NCI-H187 treated with DMSO at 0.1 percent for 48 hours (cell line): ENCODE measurements at places on chromosomes 16 and 17.

GRCh38 chr17:77674358-77674757 is 284.1 kb upstream of the TNRC6C start:
- DNase-seq, result no peak

GRCh38 chr16:88774544-88775393 is 10.3 kb downstream of the PIEZO1 start:
- DNase-seq, result no peak

DNA sequence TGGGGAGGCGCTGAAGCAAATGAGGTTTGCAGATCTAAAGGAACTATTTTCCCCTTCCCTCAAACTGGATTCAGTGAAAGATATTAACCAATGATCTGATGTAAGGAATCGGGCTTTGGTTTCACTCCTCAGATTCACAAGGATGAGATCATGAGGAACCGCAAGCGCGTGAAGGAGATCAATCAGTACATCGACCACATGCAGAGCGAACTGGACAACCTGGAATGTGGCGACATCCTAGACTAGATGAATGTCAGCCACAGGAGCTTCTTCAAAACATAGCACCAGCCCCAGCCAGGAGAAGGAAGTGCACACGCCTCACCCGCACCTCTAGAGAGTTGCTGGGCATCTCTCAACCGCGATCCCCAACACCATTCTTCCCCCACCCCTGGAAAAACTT is 22.5 kb downstream of the ATPAF2 start:
- DNase-seq, result no peak

- no peak for DNase-seq
Measured at GRCh38 chr17:1008008-1008761, 11.3 kb downstream of the TIMM22 start.

- DNase-seq, result no peak
Measured at GRCh38 chr17:81322271-81323082, 27.4 kb upstream of the SLC38A10 start.

DNA sequence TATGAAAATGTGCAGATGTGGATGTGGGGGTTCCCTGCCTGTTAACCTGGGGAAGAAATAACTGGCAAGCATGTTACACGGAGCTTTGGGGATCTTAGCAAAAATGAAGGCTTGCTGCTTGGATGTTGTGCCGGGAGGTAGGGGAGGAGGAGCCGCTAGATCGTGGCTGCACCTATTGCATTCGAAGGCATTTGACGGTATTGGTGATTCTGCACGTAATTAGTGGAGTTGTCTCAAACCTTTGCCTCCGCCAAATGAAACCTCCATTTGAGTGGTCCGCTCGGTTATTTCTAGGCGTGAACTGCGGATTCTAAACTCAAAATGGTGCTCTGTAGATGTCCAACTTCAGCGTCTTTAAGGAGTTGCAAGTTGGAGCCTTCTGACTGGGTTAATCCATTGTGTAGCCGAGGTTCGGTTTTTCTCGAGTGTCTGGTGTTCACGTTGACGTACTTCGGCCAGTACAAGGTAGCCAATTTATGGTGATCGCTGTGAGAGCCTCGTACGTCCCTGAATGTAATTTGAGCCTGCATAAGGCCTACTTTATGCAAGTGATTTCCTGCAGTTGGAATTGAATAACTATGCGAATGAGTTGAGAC is 1.5 kb downstream of the TNRC6C start:
- no peak for DNase-seq

DNA sequence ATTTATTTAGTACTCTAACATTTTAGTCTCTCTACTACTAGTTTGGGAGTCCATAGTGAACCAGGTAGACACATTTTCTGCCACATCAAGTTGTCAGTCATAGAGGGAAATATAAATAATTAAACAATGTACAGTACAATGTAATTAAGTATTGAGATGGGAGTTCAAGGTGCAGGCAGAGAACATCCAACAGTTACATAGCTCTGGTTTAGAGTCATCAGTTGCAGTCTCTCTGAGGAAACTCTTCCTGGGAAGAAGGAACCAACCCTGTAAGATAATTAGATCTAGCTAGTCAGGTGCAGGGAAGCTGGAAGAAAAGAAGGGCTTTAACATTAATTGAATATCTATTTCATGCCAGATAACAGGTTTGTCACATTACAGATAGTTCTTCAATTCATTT is 457.9 kb upstream of the DYNLRB2 start:
- DNase-seq, result no peak

DNA sequence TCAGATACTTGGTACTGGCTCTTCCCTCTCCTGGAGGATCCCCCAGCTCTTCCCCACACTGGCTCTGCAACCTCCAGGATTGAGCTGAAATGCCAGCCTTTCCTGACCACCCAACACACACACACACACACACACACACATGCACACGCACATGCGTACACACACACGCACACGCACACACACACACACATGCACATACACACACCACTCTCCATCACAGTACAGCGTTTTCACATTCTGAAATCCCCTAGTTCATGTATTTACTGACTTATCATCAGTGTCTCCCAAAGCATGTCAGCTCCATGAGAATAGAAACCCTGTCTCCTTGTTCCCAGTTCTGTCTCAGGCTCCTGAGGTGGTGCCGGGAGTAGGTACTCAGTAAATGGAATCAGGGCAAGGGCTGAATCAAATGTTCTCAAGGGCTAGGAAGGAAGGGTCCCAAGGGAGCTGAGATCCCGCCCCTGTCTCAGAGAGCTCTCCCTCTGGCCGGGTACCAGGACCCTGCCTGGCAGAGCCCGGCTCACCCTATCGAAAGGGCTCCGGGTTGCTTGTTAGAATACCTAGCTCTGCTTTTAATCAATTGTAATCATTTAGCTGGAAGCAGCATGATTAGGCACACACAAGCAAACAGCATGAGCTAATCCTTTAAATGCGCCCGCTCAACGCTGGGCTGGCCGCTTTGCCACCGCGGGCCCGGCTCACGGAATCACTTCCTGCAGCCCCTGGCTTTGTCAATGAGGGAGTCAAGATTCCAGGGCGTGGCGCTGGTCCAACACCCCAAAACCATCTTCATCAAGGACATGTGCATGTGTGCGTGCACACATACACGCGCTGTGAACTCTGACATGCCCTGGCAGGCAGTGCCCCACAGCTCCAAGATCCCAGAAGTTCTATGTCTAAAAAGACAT is 140.7 kb downstream of the C16orf78 start:
- DNase-seq, result no peak

- no peak for DNase-seq
Measured at GRCh38 chr16:71758293-71758760, 33.8 kb upstream of the PHLPP2 start.

GRCh38 chr16:87561200-87562105 is 40.9 kb upstream of the JPH3 start:
- no peak for DNase-seq

- no peak for DNase-seq
Measured at GRCh38 chr16:29926711-29927052, 656 bp upstream of the KCTD13 start.

GRCh38 chr17:50881182-50881581 is 15.0 kb upstream of the TOB1 start:
- no peak for DNase-seq

GRCh38 chr17:18323007-18323406 is 7.9 kb downstream of the SMCR8 start:
- DNase-seq, result no peak

DNA sequence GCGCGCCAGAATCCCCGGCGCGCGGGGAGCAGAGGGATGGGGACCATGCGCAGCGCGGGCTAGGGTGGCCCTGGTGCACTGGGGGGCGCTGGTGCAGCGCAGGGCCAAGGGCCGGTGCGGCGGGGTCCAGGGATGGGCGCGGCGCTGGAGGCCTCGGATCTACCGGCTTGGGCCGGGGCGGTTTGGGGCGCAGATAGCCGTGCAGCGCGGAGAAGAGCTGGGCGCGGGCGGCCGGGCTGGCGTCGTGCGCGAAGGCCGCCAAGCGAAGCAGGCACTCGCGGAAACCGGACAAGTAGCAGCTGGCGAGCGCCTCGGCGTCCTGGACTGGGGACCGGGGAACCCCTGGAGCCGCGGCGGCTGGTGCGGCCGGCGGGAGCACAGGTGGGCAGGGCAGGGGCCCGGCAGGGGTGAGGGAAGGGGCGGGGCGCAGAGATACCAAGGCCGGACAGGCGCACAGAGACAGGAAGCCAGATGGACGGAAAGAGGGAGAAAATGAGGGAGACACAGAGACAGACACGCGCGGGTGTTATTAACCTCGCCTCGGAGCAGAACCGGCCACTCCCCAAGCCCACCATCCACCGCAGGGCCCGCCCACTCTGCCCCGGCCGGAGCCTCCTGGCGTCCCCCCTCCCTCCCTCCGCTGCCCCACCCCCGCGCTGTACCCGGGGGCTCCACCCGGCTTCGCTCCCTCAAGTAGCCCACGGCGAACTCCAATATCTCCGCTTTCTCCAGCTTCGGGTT is 2.1 kb downstream of the HES7 start:
- DNase-seq, result no peak

GRCh38 chr17:64209983-64210382 is 53.1 kb downstream of the TEX2 start:
- DNase-seq, result no peak

GRCh38 chr17:83123896-83124801 is 44.7 kb downstream of the METRNL start:
- no peak for DNase-seq

DNA sequence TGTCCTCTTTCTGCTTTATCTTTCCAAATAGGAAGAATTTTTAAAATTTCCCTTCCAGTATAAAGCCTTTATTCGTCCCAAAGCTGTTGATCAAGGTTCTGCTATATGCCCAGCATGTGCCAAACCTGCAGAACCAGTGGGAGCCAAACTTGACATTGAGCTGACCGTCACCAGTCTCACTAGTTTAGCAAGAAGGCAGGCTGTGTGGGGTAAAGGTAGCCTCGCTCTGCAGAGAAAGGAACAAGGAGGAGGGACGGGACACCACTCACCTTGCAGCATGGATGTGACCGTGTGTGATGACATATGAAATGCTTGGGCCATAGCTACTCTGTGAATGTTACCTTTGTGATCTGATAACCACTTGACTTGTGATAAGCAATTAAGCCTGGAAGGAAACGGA is 392.2 kb downstream of the CPPED1 start:
- DNase-seq, result no peak

- DNase-seq, result no peak
Measured at GRCh38 chr17:43732958-43733357, 25.6 kb downstream of the SOST start.

- no peak for DNase-seq
Measured at GRCh38 chr17:78397681-78398101, 19.2 kb downstream of the PGS1 start.

GRCh38 chr16:11015076-11015475 is 70.7 kb downstream of the CLEC16A start:
- DNase-seq, result no peak

DNA sequence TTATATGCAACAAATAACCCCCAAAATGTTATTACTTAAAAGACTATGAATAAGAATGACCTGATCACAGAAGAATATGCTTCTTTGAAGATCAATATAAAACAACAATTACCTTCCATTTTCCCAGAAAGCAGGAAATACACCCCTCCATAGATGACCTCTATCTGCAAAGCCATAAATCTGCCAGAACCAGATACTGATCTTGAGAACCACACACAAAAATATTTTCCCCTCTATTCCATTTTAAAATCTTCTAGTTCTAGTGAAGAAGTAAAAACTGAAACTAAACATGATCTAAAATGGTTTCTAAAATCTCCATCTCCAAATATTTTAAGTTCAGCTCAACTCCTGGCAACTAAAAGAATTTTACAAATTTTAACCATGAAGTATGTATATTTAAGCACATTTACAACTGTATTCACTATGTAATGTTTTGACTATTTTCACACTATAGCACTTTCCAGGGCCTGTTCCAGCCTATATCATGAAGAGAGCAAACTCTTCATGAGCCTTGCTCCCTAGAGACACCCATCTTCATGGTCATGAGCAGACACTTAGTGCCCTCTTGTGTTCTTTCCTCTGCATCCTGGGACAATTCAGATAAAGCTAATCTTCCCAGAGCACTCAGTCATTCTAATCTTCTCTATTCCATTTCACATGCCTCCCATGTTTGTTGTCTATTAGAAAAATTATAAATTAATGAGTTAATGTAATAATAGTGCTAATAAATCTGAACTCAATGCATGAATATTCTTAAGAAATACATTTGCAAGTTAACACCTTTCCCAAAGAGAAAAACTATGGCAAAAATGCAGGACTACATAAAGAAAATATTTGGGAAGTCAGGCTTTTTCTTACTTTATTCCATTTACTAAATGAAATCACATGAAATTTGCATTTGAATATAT is 87.0 kb downstream of the HELZ start:
- DNase-seq, result no peak

GRCh38 chr16:72788269-72788809 is 259.6 kb downstream of the ZFHX3 start:
- no peak for DNase-seq

DNA sequence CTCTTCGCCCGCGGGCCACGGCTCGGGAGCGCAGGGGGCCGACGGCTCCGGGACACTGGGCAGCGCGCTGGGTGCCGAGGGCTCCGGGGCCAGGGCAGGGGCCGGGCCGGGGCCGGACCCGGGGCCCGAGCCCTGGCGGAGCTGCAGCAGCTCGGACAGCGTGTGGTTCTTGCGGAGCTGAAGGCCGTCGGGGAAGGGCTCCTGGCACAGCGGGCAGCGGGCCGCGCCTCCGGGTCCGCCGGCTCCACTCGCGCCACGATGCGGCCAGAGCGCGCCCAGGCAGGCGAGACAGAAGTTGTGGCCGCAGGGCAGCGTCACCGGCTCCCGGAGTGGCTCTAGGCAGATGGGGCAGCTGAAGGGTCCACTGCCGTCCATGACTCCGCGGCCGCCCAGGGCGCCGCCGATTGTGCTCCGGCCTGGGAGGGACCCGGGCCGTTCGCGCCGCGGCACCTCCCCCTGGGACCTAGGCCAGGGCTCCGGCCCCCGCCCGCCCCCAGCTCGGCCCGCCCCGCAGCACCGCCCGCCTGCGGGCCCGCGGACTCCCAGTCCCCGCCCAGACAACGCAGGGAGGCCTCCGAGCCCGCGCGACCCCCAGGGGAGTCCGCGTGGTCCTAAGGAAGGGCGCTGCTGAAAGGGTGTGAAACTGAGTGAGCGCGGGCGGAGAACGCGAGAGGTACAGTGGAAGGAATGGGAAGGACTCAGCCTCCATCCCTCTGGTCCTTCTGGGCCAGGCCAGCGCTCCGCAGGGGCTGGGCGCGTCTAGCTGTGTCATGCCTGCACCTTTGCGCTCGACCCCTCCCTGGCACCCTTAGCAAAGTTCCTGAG is at the start of gene TRIM47:
TRIM47 (minus strand) TSS at position 408 of the 825 bp plus-strand sequence; CDS start at position 375, 33 bp downstream.
- DNase-seq, result no peak

DNA sequence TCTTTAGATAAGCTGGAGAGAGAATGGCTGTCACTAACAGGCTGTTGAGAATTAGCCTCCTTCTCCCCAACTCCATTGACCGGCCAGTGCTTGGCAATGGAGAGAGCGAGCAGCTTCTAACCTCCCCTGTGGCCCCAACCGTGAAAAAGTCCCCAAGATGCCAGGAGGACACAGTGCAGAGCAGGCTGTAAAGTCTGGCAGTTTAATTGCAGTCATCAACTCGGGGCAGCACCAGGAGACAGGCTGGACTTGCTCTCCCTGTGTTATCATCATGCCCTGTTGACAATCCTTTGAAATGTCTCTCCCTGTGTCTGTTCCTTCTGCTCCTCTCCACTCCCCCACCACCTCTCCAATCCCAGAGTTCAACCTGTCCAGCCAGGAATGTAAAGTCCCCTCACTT is 705 bp upstream of the CDRT4 start:
- no peak for DNase-seq

GRCh38 chr17:78130090-78130436 is 508 bp upstream of the TMC8 start:
- no peak for DNase-seq
